ENCODE measurements at places on chromosomes 3 and 15.

- DNase-seq, result no peak
Measured at GRCh38 chr15:41857316-41857715, 18.7 kb downstream of the PLA2G4B start.

GRCh38 chr3:10533737-10534023 is 28.3 kb upstream of the ATP2B2 start:
- no peak for DNase-seq

DNA sequence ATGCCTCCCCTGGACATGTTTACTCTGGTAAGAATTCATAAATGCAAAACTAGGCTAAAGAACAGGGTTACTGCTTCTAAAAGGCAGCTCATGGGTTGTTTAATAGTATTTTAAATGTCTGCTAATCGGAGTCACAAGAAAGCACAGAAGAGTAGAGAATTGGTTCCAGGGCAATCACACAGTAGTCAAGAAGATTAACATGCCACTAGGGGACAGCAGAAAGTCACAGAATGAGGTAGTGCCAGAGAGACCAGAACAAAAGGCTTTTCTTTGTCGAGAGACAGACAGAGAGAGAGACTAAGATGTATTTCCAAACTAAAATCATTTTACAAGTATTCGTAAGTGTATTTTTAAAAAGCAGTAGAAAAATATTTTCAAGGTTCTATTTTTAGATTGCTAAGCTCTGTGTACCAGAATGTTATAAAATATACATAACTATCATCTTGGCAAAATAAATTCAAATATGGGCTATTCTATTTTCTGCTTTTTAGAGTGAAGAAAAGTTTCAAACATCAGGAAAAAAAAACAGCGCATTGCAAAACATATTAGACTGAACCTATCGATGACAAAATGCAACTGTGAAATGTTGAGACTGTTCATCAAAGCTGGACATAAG is 78.3 kb upstream of the CDIN1 start:
- no peak for DNase-seq

GRCh38 chr3:135166266-135166825 is 371.3 kb downstream of the EPHB1 start:
- DNase-seq, result no peak

GRCh38 chr3:57382933-57383332 is 90.4 kb upstream of the ASB14 start:
- DNase-seq, result no peak

GRCh38 chr3:142053835-142054234 is 95.5 kb downstream of the TFDP2 start:
- DNase-seq, result no peak

DNA sequence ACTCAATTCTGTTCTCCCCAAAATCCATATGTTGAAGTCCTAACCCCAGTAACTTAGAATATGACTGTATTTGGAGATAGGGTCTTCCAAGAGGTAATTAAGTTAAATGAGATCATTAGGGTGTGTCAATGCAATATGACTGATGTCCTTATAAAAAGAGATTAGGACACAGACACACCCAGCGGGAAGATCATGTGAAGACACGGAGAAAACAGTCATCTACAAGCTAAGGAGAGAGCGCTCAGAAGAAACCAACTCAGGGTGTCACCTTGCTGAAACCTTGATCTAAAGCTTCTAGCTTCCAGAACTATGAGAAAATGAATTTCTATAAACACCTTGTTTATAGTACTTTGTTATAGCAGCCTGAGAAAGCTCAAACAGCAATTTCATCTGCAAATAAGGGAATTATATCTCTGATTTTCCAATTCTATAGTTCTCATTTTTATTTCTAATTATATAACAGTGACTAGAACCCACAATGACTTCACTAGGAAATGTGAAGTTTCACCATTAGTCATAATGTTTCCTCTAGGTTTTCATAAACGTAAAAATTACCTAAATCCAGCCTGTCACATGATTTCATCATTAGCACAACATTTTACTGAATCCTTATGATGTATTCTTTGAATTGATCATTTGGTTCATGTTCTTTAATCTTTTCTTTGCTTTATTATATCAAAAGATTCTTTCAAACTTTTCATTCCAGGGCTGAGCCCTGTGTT is 459.1 kb upstream of the MDFIC2 start:
- DNase-seq, result no peak

- DNase-seq, result no peak
Measured at GRCh38 chr3:72237679-72238009, 452.7 kb upstream of the PROK2 start.

GRCh38 chr3:124829819-124830554 is 57.2 kb downstream of the ITGB5 start:
- no peak for DNase-seq

DNA sequence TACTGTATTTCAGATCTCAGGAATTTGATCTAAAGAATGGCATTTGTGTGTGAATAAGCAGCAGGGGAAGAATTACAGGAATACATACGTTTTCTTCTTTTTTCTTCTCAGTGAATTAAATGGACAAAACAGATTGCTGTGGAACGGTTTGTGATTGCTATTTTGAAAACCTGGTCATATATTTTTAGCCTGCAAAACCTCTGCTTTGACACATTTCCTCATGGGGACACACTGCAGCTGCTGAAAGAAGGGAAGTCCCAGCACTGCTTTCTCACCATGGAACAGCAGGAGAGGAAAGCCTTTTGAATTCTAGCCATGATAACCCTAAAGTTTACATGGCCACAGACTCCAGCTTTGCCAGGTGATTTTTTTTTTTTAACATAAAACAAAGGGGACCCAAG is 315.0 kb downstream of the OXSM start:
- no peak for DNase-seq

DNA sequence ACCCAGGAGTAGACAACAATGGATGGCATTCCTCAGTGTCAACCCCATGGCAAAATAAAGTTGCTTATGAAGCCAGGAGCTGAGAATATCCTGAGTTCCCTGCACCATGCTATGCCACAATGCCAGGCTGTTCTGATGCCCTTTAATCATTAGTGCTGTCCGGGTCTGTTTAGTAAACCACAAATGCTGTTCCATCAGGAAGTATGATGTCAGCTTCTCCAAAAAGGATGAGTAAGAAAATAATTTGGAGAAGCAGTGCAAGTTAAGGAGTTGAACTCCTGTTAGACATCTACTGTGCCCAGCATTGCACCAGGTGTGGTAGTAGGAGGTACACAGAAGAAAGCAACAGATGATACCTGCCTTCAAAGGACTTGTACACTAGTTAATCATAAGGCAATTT is 67.9 kb upstream of the GUCA1C start:
- DNase-seq, result no peak
